ENCODE measurements at places on chromosomes 2 and 18. TPM values are rescaled to one million over a fixed set of nuclear protein-coding genes. Genes with fewer than 3 reads are reported as not detected.

- no peak for ATAC-seq
Observed at GRCh38 chr18:35460736-35461161, 37.0 kb downstream of the INO80C start.

DNA sequence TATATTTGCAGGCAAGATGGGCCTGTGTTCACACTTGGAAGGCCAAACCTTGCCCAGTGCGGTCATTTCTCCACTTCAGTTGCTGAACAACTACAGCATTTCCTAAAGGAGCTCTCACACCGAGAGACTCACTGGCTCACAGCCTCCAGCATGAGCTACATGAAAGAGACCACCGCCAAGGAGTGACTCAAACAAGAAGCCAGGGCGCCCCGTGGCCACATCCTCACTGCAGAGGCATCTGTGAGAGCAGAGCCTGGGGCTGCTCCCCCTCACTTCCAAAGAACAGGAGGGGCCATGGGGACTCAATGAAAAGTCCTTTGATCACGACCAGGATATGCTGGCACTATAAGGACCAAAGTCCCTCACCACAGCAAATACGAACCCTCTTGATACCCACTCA, 50.0 kb downstream of the TMEM163 start:
- ATAC-seq: peak; percentile 94

DNA sequence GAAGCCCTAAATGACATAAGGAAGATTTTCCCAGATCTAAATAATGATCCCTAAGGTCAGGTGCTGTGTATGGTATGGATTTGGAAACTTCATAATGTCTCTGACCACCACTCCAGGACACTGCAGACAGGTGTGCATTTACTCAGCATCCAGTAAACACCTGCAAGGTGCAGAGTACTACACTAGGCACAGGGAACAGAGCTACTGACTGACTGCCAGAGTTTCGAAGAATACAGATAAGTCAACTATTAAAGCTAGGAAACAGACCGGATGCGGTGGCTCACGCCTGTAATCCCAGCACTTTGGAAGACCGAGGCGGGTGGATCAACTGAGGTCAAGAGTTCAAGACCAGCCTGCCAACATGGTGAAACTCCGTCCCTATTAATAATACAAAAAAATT, 65.0 kb downstream of the ATP8B1 start:
- no peak for ATAC-seq

The PPIG gene
- total RNA-seq: 53.0 TPM

Data from activated T-helper 17 cell treated with anti-CD3 and anti-CD28 coated beads, Interleukin-2, amount 50 U/mL, for 72 hours (primary cell).